ENCODE measurements at places on chromosomes 1 and 21.

- DNase-seq, result no peak
These were observed 21.5 kb downstream of the STPG1 start for GRCh38 chr1:24391882-24392603.

DNA sequence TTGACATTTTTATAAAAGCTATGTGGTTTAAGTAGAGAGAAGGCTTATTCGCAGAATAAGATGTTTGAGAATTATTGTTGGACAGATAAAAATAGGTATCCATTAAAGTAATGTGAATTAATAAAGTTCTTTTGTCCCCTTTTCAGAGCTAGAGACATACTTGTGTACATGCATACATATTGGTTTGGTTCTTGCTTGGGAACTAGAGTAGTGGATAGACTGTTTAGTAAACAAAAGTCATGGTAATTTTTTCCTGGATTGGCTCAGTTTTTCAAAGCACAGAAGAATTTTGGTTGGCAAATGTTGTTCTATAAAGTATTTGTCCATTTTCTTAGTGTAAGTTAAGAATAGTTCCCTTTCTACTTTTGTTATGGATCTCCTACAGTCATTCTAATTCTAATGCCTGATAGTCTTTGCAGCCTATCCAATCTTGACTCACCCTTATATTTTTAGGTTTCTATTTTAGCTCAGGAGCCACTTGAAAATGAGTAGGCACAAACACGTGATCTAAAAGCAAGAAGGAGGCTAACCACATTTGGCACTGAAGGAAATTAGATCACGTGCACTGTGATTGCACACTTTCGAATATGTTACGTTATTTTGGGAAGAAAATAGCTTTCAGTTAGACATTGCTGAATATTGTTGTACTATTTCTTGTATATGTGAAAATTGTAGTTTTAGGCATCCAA lies 47.0 kb downstream of the RABGAP1L start:
- DNase-seq, result no peak

GRCh38 chr1:54125386-54126070 lies 27.3 kb downstream of the CDCP2 start:
- no peak for DNase-seq

DNA sequence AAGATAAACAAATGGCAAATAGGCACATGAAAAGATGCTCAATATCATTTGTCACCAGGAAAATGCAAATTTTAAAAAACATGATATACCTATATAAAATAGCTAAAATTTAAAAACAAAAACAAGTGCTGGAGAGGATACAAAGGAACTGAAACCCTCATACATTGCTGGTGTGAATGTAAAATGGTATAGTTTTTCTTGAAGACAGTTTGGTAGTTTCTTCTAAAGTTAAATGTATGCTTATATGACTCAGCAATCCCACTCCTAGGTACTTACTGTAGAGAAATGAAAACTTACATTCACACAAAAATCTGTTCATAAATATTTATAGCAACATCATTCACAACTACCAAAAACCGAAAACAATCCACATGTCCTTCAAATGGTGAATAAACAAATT lies 11.2 kb downstream of the TAF12 start:
- DNase-seq, result no peak

GRCh38 chr1:79322511-79323027 lies 316.0 kb upstream of the ADGRL4 start:
- no peak for DNase-seq

GRCh38 chr21:20647607-20648006 lies 350.6 kb upstream of the NCAM2 start:
- no peak for DNase-seq

- DNase-seq, result no peak
These were observed 232.9 kb upstream of the SGIP1 start for GRCh38 chr1:66300972-66301451.

- DNase-seq, result no peak
These were observed 1.1 kb upstream of the PRRX1 start for GRCh38 chr1:170662561-170663403.

DNA sequence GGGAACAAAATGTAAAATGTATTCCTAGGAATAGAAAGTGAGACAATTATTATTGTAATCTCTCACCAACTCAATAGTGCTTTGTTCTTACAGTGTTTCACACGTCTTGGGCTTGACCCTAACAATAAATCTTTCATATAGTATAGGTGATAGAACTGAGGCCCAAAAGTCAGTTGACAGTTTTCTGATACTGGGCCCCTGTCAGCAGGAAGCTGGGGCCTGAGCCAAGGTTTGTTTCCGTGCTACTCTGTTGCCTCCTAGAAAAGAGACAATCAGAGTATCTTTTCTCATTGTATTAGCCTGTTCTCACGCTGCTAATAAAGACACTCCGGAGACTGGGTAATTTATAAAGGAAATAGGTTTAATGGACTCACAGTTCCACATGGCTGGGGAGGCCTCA lies 5.0 kb downstream of the RRP1B start:
- DNase-seq, result no peak

GRCh38 chr1:66563094-66563800 lies 29.3 kb downstream of the SGIP1 start:
- no peak for DNase-seq

DNA sequence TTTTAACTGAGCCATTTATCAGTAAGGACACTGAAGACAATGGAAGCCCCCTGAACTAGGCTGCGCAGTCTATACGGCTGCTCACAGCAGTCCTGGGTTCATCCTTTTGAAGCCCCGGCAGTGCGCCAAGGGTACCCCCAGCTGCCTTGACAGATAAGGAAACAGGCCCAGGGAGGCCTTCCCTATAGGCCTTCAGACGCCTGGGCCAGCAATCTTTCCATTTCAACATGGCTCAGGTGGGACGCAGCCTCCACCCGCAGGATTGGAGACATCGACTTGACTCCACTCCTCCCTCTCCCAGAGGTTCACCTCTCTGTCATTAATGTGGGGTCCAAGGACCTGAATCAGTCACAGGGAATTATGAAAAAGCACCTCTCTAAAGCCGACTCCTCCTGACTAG lies 2.8 kb upstream of the LYPD8 start:
- no peak for DNase-seq

GRCh38 chr1:20233394-20233793 lies 47.1 kb upstream of the PLA2G2C start:
- no peak for DNase-seq

DNA sequence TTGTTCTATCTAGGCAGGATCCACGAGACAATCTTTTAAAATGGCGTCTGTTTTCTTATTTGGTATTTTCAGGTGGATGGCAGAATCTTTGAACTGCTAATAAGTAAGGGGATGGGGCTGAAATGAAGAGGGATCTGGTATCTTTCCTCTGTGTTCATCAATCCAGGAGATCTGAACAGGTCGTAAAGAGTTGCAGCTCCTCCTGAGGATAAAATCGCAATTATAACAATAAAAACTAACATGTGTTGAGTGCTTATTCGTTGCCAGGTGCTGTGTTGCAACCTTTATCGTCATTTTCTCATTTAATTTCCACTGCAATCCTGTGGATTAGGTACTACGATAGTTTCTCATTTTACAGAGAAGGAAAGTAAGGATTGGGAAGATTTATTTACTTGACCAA lies 134.6 kb upstream of the DPYD start:
- no peak for DNase-seq

GRCh38 chr1:40226192-40226591 lies 21.5 kb upstream of the TMCO2 start:
- no peak for DNase-seq

DNA sequence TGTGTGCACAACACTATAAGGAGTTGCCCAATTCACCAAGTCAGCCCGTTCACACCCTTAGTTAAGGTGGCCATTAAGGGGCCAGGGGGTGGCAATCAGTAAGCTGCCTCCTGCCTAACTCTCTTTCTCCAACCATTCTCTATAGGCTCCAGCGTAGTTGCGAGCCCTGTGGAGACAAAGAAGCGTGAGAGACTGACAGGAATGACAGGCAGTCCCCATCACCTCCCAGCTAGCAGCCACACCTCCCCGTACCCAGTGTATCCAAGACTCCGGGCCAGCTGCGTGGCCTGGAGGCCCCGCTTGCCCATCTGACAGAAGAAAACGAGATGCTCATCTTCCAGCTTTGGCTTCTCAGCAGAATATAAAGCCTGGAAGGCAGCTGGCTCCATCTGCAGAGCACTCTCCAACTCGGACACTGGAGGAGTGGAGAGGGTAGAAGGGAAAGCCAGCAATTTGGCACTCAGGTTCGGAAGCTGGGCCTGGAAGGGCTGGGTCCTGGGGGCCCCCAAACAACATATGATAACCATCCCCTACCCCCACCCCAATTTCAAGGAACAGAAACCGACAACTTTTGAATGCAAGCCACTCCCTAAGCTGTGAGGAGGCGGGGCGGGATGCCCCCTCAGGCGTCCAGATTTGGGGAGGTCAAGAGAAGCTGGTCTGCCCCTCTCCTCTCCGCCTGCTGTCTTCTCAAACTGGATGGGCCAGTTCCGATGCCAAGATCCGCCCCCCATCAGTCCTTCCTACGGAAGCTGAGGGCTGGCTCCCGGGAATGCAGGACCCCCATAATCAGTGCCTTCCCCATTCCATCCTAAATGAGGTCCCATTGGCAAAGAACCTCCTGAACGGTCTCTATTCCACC lies 872 bp downstream of the TSTD1 start:
- DNase-seq, result no peak

- peak; percentile 85 for DNase-seq
These were observed at the start of gene IPO9 for GRCh38 chr1:201828820-201829774. IPO9 (plus strand) TSS chr1:201829157; CDS start chr1:201829210, 53 bp downstream.

- DNase-seq, result no peak
These were observed 17.6 kb downstream of the FAM177B start for GRCh38 chr1:222754366-222755139.

DNA sequence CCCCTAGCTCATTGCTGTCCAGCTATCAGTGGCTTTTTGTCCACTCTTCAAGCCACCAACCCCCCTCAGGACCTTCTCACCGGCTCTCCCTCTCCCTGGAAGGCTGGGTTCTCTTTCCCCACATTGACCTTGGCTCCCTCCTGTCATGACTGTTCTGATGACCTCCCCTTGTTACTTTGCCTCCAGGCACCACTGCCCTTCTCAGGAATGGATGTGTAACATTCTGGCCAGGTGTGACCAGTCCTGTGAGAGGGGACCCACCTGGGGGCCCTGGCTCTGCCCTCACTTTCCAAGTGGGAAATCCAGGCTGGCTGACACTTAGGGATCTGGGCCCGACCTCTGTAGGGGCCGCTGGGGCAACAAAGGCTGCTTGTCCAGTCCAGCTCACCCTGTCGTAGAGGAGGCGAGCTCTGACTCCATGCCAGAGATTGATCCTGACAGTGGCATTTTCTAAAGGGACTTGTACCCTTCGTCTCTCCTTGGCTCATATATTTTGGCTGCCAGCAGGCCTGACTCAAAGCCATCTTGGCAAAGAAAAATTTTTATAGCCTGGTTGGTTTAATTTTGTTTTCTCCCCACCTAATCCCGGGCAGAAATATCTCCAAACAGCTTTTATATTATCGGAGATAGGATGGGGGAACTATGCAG lies 37.9 kb upstream of the USP24 start:
- no peak for DNase-seq

- DNase-seq, result no peak
These were observed 173.6 kb upstream of the SGIP1 start for GRCh38 chr1:66360285-66360724.

GRCh38 chr1:203444171-203444576 lies 31.4 kb upstream of the PRELP start:
- no peak for DNase-seq

GRCh38 chr1:101843160-101843559 lies 153.6 kb downstream of the OLFM3 start:
- no peak for DNase-seq

DNA sequence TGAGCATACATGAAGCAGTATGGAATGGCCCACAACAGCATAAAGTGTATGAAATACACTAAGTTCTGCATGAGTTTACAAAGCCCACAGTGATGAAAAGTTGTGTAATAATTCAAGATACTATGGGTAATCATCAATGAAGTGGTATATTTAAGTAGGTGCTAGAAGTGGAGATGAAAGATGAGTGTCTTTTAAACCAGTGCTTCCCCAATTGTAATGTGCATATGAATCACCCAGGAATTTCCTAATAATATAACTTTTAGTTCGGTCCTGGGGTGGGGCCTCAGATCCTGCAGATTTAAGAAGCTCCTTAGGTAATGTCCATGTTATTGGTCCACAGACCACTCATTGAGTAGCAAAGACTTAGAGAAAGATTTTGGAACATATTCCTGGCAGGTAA lies 184.9 kb downstream of the DUSP10 start:
- DNase-seq, result no peak

- no peak for DNase-seq
These were observed 147.9 kb downstream of the MRPL39 start for GRCh38 chr21:25459365-25459764.

- DNase-seq, result no peak
These were observed 648.8 kb downstream of the NPHP4 start for GRCh38 chr1:5343256-5344020.

- DNase-seq, result no peak
These were observed 605.8 kb upstream of the ADAMTS5 start for GRCh38 chr21:27572696-27573095.

- DNase-seq, result no peak
These were observed 104.3 kb downstream of the GPATCH2 start for GRCh38 chr1:217526636-217527035.

GRCh38 chr1:176601348-176601747 lies 138.4 kb downstream of the PAPPA2 start:
- DNase-seq, result no peak

DNA sequence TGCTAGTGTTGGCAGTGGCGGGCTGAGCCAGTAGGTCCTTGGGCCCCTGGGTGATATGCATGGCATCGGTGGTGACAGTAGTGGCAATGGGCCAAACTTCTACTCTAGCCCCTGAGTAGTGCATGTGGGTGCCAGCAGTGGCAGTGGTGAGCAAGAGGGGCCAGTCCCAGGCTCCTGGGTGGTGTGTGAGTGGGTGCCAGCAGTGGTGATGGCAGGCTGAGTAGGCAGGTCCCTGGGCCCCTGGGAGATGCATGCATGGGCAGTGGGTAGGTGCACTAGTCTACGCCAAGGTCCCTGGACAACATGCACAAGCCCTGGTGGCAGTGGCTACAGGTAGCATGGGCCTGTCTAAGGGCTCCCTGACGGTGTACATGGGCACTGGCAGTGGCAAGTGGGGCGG lies 24.6 kb upstream of the TTC22 start:
- no peak for DNase-seq

GRCh38 chr1:51280321-51280978 lies 44.4 kb downstream of the RNF11 start:
- no peak for DNase-seq

All from stimulated activated CD8-positive, alpha-beta memory T cell treated with anti-CD3 and anti-CD28 coated beads, Interleukin-4, amount 100 ng/mL, for 4 hours (primary cell).